ENCODE measurements at places on chromosomes 3 and 15.

DNA sequence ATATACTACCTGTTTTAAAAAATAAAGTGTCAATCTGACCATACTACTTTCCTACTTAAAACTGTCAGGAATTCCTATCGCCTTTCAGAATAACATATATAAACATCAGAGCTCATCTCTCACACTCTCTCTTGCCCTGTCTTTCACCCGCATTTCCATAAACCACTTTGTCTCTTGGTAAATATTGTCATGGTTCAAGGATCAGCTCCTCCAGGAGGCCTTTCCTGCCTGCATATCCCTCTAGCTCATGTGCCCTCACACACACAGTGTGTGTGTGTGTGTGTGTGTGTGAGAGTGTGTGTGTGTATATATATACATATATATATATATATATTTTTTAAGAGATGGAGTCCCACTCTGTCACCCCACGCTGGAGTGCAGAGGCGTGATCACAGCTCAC lies 6.7 kb downstream of the SUMF1 start:
- DNase-seq: no peak

DNA sequence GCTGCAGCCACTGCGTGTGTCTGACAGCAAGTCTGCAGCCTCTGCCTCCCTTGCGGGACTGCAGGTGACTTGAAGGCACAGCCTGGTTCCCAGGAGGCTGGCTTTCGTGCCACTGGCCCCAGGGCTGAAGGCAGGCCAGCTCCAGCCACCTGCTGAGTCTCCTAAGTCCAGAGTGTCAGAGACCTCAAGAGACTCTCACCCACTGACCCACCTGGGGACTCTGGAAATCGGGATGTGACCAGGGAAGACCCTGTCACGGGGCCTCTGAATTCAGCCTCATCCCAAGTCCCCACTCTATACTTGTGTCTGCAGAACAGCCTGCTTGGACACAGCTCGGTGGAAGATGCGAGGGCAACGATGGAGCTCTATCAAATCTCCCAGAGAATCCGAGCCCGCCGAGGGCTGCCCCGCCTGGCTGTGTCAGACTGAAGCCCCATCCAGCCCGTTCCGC lies 16.3 kb downstream of the ISG20 start:
- no peak for DNase-seq

GRCh38 chr3:95351158-95351557 lies 1288.3 kb downstream of the NSUN3 start:
- DNase-seq: no peak

DNA sequence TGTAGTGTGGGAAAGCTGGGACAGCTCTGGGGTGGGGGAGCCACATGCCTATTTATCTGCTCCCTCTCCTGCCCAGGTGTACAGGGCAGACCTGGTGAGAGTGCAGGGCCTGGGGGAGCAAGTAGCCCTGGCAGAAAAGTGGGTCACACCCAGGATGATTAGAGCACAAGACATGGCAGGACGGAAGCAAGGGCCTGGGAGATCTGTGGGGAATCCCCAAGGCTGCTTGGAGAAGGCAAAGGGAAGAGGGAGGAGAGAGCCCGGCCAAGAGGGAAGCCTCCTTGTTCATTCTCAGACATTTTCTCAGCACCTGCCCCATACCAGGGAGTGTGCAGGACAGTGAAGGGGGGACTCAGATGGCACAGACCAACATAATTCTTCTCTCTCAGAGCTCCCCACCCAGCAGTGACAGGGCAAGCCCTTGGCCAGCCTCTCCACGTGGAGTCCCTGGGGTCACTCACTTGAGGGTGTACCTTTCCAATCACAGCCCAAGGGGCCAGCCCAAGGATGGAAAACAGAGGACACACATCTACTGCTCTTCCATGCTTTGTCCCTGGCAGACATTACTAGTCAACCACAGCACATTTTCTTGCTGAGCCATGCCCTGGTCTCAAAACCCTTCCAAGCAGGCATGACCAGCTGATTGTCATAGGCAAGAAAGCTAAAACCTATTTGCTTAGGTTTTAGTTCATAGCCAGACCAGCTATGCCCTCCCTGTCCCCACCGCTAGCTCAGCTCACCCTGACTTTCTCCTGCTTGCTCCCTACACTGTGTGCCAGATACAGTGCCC lies 4.9 kb upstream of the DUSP7 start:
- no peak for DNase-seq

- DNase-seq: no peak
Observed at GRCh38 chr3:134313847-134314587, 60.2 kb downstream of the AMOTL2 start.

DNA sequence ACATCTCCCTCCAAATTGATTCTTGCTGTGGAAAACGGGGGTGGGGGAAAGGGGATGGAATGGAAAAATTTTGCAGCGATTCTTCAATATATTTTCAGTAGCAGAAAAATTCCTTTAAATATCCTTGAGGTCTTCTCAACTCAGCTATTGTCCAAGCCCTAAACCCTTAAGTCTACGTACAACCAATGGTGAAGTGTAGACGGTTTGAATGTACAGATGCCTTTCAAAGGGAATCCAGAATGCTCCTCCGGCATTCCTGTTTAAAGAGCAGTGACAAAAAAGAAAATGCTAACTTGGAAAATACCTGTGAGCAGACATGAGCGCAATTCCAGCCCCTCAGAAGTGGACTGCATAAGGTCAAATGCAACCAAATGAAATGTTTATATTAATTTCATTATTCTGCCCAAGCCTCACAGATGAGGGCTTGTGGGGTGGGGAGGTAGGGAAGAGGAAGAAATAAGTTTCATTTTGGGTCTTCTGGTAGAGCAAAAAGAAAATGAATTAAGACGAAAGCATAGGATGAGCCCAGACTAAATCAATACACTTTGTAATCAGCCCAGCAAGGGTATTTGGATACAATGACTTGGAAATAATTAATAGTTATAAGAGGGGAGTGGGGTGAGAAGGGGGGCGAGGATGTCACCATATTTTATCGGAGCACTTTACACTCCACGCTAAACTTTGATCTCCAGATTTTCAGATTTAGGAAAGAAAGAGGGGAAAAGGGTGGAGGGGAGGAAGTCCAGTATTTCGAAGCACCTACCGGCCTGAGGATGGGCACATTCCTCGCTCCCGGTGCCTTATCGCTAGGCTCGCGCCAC lies 2.7 kb downstream of the FOXP1 start:
- peak; percentile 7 for DNase-seq
